ENCODE measurements at places on chromosomes 6 and 20. TPM values are rescaled to one million over a fixed set of nuclear protein-coding genes. Genes with fewer than 3 reads are reported as not detected.
A peak's percentile ranks its signal among the peaks of the same experiment; 100 is the strongest.

GRCh38 chr6:168284187-168284586, 35.4 kb downstream of the DACT2 start:
- DNase-seq: no peak

GRCh38 chr6:119627908-119628669, 278.5 kb upstream of the MAN1A1 start:
- no peak for DNase-seq

DNA sequence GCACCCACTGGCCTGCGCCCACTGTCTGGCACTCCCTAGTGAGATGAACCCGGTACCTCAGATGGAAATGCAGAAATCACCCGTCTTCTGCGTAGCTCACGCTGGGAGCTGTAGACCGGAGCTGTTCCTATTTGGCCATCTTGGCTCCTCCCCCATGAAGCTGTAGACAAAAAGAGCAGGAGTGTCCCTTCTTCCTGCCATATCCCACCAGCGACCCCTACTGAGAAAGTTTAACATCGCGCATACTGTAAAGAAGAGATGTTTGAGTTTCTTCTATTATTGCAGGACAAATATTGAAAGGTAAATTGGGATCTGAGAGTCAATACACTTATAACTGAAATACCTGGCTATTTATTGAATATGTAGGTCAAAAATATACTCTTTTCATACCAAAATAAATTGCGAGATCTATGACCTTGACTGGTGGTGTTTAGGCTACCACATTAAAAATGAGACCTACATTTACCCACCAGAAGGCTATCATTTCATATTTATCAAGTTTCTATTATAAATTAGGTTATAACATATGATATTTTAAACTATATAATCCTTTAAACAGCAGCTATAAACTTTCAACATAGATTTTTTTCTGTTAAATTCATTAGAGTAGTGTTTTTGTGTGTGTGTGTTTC, 586.3 kb downstream of the HTR1B start:
- peak; percentile 41 for DNase-seq

DNA sequence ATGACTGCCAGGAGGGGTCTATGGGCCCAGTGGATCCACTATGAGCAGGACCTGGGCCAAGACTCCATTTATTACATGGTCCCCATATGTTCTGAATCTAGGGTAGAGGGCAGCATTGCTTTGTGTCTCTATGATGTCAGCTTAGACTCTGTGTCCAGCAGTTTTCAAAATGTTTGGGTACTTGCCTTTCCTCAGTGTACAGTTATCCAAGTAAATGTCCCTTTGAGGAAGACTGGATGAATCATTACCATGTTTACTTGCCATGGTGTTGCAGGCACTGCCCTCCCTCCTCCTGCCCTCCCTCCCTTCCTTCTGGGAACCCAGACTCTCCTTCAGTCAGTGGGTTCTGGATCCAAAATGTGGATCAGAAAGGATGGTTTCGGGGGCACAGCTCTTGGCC, 108.6 kb downstream of the NRN1 start:
- no peak for DNase-seq

DNA sequence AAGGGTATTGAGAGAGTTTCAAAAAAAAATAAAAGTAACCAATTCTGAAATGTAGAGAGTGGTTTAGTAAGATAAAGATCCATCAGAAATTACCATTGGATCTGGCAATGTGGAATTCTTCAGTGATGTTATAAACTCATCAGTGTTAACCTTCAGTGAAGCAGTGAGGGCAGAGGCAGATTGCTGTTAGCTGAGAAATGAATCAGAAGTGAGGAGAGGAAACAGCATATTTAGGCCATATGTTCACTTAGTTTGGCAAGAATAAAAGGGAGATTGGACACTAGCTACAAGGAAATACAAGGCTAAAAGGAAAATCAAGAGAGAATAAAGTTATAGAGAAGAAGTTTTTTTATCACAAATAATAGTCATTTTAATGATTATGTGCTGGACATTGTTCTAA, 9.6 kb downstream of the KCNQ5 start:
- no peak for DNase-seq

GRCh38 chr6:142296975-142297604, 4.7 kb upstream of the ADGRG6 start:
- DNase-seq: no peak

- no peak for DNase-seq
Observed at GRCh38 chr20:53917145-53918019, 153.0 kb downstream of the BCAS1 start.

DNA sequence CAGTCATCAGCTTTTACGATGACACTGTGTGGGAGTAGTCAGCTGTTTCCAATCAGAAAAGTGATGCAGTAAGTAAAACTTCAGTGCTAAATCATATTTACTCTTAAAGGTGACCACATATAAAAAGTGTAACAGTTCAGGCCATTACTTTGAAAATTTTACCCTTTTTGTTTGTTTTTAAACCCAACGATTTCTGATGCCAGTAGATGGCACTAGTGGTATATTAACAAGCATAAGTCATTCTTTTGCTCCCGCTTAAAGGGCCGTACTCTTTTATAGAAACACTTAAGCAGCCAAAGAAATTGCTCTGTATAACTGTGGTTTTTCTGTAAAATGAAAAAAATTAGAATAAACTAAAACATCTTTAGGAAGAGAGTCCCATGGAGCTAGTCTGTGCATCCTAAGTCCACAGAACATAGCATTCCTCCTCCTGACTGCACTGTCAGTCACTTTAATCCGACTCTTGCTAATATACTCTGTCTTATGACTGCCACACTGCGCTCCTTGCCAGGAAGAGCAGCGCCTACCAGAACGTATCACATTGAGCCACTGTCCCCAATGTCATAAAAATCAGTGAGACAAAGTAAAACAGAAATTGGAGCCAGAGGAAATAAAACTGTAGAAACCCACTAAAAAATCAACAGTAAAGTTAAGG, 25.0 kb downstream of the HEBP2 start:
- DNase-seq: peak; percentile 59

DNA sequence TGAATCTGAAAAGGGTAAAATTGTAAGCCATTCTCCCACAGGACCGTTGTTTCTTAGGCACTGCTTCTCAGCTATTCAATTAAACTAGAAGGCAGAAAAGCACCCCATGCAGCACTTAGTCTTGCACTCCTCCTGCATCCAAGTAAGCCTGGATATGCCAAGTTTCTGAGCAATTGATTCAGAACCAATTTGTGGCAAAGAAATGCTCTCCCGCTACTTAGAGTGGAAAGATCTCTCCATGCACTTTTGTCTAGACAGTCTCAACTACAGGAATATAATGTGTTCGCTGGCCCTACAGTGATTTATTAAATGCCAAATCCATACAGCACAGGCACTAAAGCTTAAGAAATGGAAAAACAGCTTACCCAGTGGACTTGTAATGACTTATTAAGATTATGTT, 338.5 kb downstream of the HACE1 start:
- no peak for DNase-seq

DNA sequence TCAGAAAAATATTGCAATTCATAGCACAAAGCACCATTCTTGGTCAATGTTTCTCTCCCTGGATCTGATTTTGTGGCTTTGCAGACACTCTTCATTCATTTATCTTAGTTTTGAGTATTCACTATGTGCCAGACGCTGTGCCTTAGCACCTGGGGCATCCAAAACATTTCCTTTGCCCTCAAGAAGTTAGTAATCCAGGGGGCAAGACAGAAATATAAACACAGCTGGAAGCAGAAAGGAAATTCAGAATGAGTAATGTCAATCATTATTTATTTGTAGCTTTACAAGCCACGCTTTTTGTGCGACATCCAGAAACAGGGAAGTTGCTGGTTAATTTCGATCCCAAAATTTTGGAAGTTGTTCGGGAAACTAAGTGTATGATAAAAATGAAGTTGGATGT, 71.4 kb downstream of the DNAH8 start:
- no peak for DNase-seq

DNA sequence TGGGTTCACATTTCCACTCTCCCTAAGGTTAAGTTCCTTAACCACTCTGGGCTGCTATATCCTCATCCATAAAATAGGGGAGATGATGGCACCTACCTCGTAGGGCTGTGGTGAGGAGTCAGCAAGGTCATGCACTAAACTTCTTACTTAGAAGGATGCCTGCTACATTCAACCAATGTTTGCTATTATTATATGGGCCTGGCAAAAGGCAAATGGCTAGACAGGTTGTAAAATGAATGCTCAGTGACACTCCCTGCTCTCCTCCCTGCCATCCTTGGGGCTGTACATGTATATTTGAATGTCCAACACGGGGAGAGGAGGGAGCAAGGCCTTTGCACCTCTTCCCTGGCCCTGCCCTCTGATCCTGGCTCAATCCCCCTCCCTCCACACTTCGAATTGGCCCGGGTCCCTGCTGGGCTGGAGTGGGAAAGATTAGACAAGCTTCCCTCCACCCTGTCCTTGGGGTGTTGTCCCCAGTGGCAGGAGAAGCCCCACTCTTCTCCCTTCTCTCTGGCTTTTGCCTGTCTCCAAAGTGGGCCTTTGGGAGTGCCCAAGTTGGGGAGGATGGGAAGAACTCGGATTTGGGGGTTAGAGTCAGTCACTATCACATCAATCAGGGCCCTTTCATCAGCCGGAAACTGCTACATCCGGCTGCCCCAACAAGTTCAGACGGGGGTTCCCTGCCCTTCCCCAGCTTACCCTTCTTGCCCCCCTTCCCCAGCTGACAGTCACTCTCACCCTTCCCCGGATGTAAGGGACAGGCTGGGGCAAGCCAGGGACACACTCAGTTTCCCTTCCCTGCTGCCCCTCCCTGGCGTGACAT, 36.3 kb upstream of the VEGFA start:
- DNase-seq: no peak

- DNase-seq: no peak
Observed at GRCh38 chr6:109308018-109308492, 74.2 kb downstream of the CD164 start.

DNA sequence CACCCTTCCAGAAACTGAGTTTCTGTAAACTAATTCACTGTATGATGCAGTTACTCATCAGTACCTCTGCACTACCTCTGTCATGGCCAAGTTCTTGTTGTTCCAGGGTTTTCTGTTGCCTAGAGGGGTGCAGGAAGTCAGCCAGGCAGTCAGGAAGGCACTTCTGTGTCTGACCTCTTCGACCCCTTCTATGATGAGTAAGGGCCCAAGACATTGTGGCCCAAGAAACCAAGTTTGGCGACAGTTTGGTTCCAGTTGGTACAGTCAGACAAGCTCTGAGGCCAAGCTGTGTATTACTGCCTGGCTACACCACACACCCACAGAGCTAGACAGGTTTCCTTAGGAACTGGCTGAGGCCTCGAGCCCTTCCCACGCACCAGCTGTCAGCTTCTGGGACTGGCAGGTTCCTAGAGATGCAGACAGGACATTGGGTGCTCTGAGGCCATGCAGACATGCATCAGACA, 41.2 kb downstream of the TRAF3IP2 start:
- no peak for DNase-seq

- no peak for DNase-seq
Observed at GRCh38 chr6:162917506-162917905, 189.7 kb downstream of the PACRG start.

- no peak for DNase-seq
Observed at GRCh38 chr6:98092331-98092730, 742.0 kb upstream of the POU3F2 start.

DNA sequence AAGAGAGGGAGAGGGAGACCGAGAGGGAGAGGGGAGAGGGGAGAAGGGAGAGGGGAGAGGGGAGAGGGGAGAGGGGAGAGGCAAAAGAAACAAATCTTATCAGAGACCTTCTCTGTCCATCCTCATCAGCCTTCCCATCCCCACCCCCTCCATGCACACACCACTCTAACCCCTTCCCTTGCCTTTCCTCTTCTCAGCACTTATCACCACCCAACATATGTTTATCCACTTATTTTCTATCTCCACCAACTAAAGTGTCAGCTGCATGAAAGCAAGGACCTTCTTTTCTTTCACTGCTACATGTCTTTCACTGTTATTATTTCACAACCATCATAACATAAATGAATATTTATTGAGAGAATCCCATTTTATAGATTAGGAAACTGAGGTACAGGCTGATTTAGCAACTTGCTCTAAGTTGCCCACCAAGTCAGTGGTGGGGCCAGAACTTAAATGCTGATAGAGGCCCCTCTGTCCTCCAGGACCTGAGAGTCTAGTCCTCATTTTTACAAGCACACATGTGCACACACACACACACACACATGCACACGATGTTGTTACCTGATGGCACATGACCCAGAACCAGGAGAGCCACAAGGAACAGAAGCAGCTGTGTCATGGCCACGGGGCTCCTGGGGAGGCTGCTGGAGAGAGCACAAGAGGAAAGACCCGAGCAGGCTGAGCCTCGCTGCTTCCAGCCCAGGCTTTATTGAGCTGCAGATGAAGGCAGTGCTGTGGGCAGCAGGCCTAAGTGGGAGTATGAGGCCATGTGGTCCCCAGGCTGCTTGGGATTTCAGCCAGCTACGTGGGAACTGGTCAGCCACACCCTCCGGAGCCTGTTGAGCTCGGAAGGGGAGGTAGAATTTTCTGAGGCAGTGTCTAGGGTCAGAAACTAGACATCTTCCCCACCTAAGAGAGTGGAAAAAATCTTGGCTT, 2.3 kb downstream of the DEFB124 start:
- no peak for DNase-seq

DNA sequence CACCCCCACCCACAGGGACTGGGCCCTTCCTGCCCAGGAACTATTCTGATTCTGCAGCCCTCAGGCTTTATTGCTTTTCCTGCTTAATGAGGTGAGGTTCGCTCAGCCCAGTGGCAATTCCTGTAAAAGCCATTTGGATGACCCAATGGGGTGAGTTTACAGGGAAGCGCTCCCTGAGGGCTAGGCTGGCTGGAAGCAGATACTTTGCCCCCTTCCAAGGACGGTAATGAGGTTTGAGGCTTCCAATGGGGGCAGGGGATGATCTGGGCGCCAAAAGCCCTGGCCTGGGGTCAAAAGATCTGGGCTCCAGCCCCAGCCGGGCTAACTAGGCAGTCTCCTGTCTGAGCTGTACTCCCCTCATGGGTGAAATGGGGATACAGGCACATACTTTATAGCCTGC, 41.8 kb downstream of the RIPOR3 start:
- DNase-seq: no peak

DNA sequence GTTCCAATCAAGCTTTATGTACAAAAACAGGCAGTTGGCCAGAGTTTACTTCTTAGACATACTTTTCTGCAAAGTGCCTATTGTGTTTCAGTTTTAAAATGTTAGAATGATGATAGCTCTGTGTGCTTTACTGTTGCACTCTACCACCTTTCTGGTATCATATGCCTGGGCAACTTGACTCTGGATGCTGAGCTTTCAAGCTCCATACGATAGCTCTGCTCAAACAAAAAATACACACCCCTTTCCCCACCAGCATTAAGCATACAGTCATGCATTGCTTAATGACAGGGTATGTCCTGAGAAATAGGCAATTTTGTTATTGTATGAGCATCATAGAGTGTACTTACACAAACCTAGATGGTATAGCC, 123.1 kb downstream of the RCAN2 start:
- no peak for DNase-seq

SLC29A1 gene
- 30.8 TPM for polyA plus RNA-seq

GPX5 gene
- not detected for polyA plus RNA-seq

C6orf15 gene
- not detected for polyA plus RNA-seq

COL9A3 gene
- polyA plus RNA-seq: 10.3 TPM

HLA-DPA1 gene
- polyA plus RNA-seq: 20.2 TPM

PABPC1L gene
- 105 TPM for polyA plus RNA-seq

TEAD3 gene
- 43.7 TPM for polyA plus RNA-seq

PROKR2 gene
- not detected for polyA plus RNA-seq

Data from left kidney (tissue), 8 donors.